ENCODE measurements at places on chromosomes 6 and 20.

DNA sequence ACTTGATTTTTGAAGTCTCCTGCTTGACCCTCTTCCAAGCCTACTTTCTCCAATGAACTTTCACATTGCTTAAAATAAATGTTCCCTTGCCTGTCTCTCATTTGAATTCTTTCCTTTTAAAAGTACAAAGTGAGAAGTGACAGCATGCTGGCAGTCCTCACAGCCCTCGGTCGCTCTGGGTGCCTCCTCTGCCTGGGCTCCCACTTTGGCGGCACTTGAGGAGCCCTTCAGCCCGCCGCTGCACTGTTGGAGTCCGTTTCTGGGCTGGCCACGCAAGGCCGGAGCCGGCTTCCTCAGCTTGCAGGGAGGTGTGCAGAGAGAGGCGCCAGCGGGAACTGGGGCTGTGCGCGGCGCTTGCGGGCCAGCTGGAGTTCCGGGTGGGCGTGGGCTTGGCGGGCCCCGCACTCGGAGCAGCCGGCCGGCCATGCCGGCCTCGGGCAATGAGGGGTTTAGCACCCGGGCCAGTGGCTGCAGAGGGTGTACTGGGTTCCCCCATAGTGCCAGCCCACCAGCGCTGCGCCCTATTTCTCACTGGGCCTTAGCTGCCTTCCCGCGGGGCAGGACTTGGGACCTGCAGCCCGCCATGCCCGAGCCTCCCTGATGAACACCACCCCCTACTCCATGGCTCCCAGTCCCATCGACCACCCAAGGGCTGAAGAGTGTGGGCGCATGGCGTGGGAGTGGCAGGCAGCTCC lies 31.9 kb downstream of the SERPINB6 start:
- no peak for DNase-seq

DNA sequence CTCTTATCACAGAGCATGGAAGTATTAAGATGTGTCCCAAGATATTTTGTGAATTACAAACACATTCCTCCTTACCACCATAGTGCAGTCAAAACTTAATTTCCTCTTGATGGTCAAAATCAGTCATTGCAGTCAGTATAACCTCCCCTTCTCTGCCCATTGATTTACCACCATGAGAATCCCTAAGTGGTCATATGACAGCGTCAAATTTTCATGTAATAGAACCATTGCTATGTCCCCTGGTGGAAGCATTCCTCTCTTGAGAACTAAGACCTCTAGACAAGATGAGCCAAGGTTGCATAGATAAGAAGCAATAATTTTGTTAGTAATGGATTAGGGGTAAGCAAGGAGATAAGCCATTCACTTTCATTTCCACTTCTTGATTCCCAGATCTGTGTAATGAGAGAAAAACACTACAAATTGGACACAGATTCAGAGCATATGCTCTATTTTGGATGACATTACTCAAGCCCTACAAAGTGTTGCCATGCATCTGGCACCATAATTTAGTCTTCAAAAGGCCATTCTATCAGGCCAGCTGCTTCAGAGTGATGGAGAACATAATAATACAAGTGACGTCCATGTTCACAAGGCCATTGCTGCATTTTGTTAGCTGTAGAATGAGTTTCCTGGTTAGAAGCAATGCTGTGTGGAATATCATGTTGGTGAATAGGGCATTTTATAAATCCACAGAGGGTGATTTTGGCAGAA lies 49.6 kb upstream of the PDE7B start:
- no peak for DNase-seq

DNA sequence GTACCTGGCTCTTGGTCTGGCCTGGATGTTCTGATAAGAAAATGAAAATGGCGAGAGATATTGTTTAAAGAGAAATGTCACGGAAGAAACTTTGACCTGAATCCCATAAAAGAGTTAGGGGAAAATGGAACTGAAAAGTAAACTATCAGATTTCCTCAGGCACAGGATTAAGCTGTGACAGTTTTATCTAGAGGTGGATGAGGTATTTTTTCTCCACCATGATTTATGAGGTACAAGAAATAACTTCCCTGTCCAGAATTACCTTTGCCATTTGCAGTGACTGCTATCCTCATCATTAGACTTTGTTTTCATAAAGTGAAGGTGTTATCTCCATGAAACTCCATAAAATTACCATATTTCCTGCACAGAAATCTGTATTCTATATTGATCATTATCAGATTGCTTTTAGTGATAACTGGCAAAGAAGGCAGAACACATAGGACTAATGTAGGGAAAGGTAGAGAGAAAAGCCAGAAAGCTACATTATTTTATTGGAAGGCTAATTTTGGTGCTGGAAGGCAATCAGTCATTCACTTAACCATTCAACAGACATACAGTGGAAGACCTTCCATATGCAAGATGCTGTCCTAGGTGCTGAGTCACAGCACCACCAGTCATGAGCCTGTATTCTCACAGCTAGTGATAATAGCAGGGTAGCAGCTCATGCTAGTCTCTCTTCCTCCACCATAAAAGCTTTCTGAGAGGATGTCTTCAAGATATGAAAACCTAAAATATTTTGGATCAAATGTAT lies 427.3 kb upstream of the CITED2 start:
- DNase-seq, result no peak

DNA sequence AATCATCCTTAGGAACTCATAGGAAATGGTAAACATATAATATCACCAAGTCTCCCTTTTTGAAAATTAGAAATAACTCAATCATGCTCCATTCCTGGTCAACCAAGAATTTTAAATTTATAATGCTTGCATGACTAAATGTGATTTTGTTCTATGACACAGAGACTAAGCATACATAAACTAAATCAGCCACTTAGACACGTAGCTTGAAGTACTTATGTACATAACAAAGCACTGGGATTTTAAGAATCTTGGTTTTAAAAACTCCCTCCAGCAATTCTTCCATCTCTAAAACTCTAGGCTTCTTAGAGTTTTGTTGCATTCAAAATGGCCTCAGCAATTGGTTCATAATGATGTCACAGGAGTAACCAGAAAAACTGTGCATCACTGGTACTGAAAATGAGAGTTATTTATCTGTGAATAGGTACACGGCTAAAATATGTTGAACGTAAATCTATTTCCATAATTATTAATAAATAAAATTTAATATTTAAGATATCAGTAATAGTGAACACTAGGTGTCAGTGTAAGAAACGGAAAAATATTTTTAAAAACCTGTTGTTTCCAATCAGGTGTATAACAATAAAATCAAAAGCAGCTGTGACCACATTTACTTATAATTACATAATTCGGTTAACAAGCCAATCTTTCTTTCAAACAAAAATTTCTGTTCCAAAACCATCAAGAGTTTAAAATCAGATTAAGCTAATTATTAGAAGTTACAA lies 241.6 kb upstream of the RUNX2 start:
- no peak for DNase-seq

- peak; percentile 70 for DNase-seq
These were observed 1.5 kb downstream of the E2F3 start for GRCh38 chr6:20403070-20403765.

GRCh38 chr6:41963371-41963770 lies 21.8 kb upstream of the CCND3 start:
- DNase-seq, result no peak

DNA sequence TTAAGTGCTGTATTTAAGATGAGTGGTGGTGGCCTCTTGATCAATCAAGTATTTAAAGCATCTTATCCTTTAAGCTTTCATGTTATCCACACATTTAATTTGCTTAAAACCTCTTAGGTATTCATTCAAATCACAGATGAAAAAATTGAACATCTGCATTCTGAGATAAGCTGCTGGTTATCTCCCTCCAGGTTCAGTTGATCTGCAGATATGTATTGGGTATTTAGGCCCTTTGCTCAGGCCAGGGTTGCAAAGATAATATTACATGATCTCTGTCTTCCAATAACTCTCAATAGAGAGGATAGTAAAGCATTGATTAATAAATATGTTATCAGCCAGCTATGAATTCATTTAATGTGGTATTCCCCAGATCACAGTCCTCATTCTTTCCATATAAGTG lies 45.9 kb downstream of the RPS12 start:
- DNase-seq, result no peak

GRCh38 chr6:132725947-132726607 lies 12.2 kb upstream of the VNN1 start:
- DNase-seq, result no peak

GRCh38 chr6:21663966-21664313 lies 70.4 kb downstream of the SOX4 start:
- DNase-seq, result no peak

DNA sequence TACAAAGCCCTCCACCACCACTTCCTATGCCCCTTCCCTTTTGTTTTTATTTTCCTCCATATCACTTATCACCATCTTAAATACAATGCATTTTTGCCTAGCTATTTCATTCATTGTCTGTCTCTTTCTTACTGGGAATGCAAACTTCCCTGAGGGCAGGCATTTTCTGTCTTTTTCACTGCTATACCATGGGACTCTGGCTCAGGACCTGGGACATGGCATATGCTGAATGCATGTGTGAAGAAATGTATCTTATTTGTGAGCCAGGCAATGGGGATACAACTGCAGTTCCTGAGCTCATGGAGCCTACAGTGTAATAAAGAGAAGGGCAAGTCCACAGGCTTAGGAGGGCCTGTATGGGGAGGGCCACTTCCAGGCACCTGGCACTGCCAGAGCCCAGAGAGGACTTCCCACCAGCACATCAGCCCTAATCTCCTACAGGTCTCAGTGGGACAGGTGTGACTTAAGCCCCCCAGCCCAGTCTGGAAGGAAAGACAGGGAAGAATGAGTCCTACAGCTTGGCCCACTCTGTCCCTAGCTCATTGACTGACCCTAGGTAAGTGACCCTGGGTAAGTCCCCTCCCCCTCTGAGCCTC lies 43.2 kb downstream of the TFEB start:
- DNase-seq, result no peak

DNA sequence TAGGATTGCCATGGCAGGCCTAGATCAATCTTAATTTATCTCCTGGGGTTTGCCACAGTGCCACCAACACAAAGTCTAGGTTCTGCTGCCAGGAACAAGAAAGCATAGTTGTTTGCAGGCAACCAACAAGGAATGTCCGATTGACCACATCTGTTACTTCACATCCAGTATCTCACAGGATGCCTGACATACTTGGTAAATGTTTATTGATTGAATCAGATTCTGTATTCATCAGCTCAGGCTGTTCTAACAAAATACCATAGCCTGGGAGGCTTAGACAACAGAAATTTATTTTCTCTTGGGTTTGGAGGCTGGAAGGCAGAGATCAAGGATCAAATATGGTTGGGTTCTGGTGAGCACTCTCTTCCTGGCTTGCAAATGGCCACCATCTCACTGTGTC lies 26.3 kb upstream of the MC3R start:
- DNase-seq, result no peak

DNA sequence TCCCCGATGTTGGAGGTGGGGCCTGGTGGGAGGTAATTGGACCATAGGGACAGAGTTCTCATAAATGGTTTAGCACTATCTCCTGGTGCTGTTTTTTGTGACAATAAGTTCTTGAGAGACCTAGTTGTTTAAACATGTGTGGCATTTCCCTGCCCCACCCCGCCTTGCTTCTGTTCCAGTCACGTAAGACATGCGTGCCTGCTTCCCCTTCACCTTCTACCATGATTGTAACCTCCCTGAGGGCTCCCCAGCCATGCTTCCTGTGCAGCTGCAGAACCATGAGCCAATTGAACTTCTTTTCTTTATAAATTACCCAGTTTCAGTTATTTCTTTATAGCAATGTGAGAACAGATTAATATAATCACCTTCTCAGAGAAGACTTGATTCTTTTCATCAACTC lies 2.5 kb upstream of the RNF144B start:
- DNase-seq, result no peak

DNA sequence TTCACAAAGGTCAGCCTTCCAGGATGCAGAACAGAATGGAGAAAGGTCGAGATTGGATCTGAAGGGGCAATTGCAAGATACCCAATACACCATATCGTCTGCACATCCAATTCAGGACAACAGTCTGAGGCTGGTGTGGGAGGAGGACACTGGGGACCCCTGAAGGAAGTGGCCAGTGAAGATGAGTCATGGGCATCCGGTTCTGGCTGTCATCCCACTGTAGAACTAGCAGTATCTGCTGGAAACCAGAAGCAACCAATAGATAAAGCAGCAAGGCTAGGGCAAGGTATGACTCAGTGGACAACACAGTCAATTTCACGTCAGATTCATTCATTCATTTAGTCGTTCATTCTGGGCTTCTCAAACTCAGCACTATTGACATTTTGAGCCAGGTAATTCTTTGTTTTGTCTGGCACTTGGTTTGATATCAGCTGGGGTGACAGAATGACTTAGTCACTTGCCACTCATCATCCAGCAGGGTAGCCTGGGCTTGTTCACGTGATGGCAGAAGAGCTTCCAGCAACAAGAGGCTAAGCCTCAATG lies 30.3 kb upstream of the SHLD1 start:
- DNase-seq, result no peak

DNA sequence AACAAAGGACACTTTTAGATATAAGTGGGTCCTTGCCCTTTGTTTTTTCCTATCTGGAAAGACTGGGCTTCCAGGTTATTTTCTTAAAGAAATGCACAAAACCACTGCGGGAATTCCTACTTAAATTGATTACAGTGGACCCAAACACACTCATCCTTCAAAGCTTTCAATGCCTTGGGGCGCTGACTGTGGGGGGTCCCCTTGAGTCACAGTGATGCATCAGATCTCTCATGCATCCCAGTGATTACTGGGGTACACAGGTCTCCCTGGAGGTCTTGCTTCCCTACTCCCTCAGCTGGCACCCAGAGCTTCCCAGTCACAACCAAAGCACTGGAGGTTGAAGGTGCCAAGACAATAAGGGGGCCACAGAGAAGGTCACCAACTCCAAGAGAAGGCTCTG lies 20.7 kb downstream of the ABHD12 start:
- no peak for DNase-seq

DNA sequence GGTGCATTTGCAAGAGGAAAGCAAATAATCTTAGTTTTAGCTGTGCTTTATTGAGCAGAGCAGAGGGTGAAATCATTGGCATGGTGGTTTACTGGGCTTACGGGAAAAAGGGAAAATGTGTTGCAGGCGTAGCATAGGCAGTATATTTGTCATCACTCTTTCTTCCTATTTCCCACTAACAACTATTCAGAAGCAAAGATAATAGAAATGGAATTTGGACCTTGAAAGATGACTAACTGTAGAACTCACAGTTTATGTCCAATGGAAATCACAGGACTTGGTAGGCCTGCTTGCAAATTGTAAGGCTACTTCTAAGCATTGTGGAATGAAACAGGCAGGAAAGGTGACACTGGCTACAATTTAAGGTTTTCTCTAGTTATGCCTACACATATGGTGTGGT lies 611.9 kb upstream of the MAN1A1 start:
- no peak for DNase-seq

- no peak for DNase-seq
These were observed 1027.4 kb upstream of the FLRT3 start for GRCh38 chr20:15364781-15365180.

DNA sequence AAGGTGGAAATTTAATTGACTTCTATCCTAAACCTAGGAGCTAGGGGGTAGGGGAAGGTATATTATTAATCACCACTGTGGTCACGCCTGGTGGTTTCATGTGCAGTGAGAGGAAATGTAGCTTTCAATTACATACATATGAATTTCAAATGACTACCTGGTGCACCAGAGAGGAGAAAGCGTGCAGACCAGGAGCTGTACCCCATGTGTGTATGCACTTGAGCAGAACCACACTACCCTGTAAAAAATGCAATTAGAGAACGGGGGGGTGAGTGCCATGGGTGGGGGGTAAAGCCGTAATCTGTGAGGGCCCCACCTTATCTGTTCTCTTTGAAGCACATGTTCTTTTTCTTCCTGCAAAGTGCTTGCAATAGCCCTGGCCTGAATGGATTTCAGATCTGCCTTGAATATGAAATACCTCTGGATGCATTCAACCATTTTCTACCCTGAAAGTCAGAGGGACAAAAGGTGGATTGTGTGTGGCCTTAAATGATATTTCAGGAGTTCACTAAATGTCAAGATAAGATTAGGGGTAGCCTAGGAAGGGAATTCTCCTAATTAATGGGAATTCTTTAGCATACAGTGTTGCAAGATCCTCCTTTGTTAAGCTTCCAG lies 30.9 kb upstream of the EDN3 start:
- DNase-seq, result no peak
